GM13976 (cell line): ENCODE measurements at places on chromosomes 12 and 14.

DNA sequence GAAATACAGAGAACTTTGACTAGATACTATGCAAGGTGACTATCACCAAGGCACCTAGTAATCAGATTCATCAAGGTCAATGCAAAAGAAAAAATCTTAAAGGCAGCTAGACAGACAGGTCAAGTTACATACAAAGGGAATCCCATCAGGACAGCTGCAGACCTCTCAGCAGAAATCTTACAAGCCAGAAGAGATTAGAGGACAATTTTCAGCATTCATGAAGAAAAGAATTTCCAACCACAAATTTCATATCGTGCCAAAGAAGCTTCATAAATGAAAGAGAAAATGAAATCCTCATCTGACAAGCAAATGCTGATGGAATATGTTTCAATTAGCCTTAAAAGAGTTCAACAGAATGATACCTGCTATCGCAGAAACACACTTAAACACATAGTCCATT lies 913.7 kb downstream of the RPS29 start:
- no peak for DNase-seq

DNA sequence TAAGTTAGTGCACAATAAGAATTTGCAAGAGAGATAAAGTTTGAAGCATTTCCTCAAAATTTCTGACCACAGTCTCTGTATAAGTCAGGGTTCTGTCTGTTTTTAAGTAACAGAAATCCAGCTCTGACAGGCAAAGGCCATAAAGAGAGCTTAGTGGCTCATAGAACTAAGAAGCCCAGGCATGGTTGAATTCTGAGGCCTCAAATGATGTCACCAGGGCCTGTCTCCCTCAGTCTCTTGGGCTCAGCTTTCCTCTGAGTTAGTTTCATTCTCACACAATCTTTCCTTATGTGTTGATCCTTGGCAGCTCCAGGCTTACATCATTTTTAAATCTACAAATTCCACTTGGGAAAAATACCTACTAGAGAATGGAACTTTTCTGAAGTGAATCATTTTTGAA lies 173.4 kb upstream of the ATP2B1 start:
- DNase-seq, result peak; percentile 45

- DNase-seq, result no peak
Measured at GRCh38 chr12:62649412-62650138, 182.9 kb downstream of the MON2 start.

DNA sequence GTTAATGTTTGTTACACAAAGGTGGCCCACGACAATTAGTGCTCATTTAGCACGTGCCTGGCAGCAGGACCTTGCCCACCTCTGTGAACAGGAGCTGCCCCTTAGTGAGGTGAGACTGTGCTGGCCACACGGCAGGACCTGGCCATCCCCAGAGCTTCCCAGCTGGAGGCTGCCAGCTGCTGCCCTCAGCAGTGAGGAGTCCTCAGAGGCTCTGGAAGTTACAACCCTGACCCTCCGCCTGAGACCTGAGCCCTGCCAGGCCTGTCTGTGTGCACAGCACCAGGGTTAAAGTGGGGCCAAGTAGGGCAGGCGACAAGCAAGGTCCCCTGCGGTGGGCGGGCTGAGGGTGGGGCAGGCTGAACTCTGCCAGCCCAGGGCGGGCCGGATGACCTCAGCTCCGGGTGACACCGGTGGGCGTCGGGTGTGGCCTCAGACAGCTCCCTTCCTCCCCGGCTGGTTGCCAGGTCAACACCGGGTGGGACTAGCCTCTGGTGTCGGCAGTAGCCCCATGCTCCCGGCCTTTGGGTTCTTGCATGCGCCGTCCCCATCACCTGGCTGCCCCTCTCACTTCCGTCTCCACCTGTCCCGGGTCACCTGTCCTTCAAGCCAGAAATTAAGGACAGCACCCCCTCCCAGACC lies 9.2 kb upstream of the LBHD2 start:
- DNase-seq, result peak; percentile 56

DNA sequence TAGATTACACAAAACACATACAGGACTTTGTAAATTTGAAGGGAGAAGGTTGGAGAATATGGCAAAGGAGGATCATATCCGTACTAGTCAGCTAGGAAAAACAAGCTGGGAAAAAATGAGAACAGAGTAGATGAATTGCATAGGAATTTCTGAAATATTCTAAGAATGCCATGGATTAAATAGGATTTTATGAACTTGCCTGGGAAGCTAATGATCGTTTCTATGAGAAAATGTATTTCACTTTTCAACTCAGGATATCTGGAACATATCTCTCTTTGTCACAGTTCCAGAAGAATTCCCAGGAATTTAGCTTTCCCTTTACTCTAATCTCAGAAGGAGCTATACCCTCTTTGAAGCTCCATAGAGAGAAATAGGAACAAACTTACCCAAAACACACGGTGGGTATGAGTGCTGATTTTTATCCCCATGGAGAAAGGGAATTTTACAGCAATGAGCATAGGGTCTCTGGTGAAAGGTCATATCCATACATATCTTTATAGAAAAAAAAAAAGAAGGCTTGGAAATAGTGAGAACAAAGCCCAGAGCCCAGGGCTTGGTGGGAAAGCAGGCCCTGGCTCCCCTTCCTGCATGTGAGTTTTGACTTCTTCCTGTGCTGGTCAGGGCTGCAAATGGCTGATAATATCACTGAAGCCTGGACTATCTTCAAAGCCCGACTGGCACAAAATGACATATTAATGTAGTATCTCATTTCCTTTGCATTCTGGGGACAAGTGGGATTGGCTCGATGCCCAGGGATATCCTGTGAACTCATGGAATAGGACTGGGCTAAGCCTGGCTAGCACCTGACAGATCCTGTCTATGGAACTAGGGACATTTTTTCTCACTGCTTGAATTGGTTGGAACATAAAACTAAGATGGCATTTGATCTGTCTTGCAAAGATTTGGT lies 136.3 kb downstream of the AEBP2 start:
- no peak for DNase-seq

DNA sequence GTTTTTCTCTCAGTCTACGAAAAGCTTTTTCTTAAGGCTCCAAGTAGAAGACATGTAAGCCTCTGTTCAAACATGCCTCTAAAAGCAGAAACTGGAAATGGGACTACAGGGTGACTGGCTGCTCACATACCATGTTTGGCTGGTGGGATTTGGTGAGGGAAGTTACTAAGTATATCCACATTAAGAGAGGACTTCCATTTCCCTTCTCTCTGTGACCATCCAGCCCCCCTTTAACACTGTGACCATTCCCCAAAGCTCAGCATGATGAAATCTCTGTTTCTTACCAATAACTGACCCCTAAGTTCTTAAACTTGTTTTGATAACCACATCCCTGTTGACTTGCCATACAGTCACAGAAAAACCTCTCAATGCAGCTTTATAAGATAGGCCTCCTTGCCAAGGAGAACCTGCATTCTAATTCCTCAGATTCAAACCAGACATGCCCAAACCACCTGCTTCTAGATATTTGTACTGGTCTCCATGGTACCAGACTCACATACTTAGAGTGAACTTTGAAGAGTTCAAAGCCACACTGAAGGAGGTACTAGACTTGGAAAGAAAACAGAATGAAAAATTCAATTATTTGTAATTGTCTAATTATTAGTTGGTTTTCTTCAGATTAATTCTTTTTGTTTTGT lies 102.2 kb downstream of the VEZT start:
- no peak for DNase-seq

DNA sequence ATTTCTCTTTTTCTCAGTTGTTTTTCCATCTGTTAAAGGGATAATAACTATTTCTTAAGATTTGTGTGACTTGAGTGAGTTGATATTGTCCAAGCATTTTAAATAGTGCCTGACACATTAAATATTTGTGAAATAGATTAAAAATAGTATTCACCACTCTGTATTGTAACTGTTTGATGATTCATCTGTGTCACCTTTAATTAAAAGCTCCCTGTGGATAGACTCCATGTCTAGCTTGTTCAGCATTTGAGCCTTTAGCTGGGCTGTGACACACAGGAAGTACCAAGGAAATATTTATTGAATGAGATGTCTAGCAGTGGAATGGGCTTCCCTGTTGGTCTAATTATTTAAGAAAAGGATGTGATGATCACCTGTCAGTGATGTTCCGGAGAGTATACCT lies 1.8 kb upstream of the GLIPR1L2 start:
- DNase-seq, result no peak

GRCh38 chr12:124506145-124506831 lies 61.1 kb downstream of the NCOR2 start:
- DNase-seq, result no peak

- DNase-seq, result no peak
Measured at GRCh38 chr12:91111366-91112325, at the start of gene LUM. Gene LUM, minus strand, starts transcription at chr12:91111494. Its CDS starts 2,515 bp downstream, at chr12:91108979.

DNA sequence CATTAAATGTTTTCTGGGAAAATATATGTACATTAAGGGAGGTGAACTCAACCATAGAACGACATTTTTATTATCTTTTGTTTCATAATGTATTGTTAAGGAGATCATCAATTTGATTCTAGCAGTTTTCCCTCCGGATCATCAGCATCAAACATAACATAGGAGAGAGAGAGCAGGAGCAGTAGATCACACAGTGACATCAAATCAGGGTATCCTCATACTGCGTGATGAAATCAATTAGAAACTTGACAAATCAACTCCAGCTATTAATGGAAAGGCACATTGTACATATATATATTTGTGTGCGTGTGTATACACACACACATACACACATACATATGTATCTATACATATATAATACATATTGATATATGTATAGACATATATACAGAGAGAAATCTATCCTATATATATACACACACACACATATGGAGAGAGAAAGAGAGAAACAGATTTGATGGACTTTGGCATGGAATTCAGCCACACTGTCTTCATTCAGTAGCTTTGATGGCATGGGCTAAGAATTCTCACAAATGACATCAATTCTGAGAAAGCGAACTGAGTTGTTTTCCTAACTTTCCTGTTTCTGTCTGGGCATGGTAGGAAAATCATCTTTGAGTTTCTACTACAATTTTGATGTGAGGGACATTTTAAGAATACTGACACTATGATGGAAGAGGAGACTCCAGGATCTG lies 1302.8 kb upstream of the SEL1L start:
- no peak for DNase-seq

- DNase-seq, result no peak
Measured at GRCh38 chr12:101305226-101305779, 25.4 kb downstream of the UTP20 start.

DNA sequence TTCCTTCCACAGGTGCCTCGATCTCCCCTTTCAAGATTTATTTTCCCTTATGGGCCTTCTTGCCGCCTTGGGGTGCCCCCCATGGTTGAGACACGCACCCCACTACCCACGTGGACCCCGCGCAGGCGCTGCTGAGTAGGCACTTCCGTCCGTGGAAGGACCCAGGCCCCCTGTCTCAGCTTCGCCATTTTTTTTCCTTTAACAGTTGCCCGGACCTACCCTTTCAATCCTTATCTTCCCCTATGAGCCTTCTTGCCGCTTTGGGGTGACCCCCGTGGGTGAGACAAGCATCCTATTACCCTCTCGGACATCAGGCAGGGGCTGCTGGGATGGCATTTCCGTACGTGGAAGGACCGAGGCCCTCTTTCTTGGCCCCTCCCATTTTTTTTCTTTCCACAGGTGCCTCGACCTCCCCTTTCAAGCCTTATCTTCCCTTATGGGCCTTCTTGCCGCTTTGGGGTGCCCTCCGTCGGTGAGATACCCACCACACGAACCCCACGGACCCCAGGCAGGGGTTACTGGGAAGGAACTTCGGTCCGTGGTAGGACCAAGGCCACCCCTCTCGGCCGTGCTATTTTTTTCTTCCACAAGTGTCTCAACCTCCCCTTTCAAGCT lies 268.2 kb downstream of the ALG10 start:
- no peak for DNase-seq

GRCh38 chr14:91233936-91234790 lies 10.3 kb downstream of the GPR68 start:
- no peak for DNase-seq

GRCh38 chr14:94945615-94946014 lies 175.7 kb upstream of the GSC start:
- DNase-seq, result no peak

DNA sequence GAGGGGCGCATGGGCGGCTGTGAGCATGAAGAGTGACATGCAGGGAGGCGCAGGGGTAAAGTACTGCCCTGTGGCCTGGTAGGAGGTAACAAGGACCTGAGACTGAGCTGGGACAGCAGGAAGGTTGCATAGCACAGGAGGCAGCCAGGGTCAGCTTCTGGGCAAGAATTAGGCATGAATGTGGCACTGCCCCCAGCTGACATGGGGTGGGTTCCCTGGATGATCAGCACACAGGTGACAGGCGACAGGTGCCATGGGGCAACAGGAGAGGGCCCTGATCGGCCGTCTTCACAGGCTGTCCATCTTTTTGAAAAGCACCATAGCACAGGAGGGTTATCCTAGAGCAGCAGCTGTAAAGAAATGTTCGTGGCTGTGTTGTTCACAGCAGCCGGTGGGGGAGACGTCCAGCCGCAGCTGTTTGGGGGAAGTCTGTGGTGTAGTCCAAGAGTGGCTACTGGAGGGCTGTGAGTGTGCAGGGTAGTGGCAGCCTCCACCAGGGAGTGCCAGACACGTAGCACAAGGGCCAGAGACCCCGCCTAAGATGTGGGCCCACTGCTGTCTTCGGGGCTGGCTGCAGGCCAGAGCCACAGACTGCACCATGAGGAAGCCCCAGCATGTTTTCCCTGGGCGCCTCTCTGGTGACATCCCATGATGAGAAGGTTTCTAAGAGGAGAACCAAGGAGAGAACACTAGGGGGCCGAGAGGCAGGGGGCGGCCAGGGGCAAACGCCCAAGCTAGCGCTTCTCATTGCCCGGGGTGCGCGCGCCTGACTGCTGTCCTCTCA lies 8.4 kb downstream of the CLBA1 start:
- DNase-seq, result no peak

DNA sequence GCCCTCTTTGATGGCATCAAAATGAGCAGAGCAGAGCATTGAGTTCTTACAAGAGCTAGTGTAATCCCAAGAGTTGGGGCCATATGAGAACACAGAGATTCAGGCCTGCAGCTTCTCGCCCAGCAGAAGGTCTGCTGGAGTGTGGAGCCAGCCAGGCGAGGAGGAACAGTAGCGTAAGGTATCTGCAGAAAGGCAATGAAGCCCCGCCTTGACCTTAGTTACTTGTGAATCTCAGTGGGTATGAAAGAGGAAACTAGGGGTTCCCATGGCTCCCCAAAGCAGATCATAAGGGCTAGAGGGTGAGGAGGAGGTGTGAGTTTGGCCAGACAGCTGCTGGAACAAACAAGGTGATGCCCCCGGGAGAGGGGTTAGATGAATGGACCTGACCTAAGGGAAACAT lies 49.4 kb downstream of the SLC8A3 start:
- DNase-seq, result peak; percentile 22

DNA sequence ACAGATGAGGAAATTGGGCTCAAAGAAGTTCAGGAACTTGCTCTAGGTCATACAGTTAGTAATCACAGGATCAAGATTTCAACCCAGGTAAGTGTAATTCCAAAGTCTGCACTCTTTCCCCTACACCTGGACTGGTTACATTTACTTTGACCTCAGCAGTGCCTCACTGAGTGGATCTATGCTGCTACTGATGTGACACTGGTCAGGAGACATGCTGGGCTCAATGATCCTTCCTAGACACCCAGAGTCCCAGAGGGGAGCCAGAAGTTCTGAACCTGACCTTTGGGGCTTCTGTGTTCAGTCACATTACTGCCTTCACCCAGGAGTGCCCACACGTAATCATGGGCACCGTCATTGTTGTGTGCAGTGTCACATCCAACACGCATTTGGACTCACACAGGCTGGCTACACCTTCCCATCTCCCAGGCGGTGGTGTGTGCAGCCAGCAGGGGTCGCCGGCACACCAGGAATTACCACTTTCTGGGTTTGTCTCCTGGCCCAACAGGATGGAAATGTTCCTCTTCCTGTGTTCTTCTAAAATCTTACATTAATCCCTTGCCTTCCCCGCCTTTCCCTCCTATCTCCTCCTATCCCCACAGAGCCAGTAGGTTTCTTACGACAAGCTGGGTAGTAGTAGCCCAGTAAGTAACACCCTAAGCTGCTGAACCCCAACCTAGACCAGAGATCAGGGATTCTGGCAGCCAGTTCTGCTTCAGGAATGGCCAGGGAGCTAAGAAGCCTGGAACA lies 25.6 kb downstream of the CALCOCO1 start:
- DNase-seq, result peak; percentile 77
